Prostate gland (tissue), 2 donors: ENCODE measurements at places on chromosomes 3 and 15. TPM values are rescaled to one million over a fixed set of nuclear protein-coding genes. Genes with fewer than 3 reads are reported as not detected.

Gene KLF15
- total RNA-seq = 72.6 TPM

GRCh38 chr3:188236271-188236670, 82.3 kb downstream of the LPP start:
- DNase-seq = no peak

Gene TICRR
- 4.1 TPM for total RNA-seq

- no peak for DNase-seq
Observed at GRCh38 chr3:192986379-192986778, 68.7 kb upstream of the MB21D2 start.

DNA sequence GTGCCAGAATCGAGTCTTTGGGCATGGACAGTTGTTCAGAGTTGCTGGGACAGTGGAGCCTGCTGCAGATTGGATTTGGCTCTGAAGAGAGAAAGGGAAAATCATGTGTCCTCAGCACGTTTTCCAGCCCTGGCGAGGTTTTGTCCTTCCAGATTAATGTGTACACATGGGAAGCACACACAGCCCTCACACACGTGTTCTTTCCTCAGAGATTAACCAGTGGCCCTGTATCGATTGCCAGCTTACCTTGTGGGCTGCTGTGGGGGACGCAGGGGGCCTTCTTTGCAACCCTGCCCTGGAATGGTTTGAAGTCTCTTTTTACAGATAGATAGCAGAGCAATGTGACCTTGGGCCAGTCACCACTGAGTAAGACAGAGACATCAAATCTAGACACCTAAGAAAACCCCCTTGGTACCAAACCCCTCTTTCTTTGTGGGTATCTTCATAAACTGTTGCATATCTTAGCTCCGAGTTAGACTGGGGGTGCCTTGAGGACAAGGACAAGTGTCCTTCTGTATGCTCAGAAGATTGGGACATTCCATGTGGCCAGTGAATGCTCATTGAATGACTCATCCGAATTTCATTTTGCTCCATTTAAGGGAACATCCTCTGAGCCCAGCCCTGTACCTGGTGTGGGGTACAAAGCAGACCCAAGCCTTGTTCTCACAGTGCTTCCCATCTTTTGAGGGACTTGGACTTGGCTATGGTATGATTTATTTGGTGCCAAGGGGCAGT, 48.0 kb downstream of the SMAD6 start:
- no peak for DNase-seq

DNA sequence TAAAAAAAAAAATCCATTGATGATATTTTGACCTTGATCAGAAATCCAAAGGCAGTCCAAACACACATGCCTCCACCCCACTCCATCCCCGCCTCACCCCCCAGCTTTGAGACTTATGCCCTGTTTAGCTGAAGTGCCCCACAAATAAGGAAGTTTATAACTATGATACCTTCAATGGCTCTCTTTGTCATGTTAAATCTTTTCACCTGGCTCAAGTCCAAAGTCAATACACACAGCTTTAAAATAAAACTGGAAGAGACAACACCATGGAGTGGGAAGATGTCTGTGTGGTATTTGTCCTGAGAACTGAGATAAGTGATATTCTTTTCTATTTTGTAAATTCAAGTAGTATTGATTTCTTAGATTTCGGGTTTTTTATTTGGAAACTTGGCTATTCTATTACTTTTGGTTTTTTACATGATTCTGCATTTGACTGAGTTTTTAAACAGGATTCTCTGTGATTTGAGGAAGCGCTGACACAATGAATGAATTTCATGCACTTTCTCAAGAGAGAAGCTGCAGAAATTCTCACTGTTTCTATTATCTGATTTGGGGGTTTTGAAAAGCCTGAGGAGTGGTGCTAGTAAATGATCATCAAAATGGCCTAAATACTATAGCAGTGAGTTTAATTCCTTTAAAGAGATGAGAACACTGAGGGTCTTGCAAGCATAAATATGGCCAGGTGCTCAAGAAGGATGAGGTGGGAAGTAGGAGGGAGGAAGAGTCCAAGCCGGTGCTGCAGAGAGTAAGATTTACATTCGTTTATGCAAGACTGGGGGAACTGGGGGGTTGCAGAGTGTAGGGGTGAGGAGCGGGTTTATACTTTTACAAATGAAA, 5.2 kb downstream of the FOXB1 start:
- DNase-seq = no peak

Gene RFC4
- total RNA-seq = 17.3 TPM

GRCh38 chr15:78878356-78878755, 5.7 kb downstream of the MORF4L1 start:
- DNase-seq = no peak

DNA sequence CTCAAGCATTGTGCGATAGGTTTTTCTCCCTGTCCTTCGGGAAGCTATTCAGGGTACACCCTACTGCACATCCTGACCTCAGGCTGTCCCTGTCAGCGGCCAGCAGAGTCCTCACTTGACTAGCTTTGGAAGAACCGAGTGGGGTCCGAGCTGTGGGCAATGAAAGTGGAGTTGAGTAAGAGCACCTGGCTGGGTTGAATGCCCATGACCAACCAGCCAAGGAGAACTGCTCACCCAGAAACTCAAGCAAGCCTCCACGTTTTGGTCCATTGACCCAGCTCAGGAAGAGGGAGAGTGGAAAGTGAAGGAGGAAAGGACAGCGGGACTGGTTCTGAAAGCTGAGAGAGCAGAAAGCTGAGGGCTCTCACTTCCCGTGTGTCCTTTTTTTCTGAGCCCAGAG, 36.0 kb upstream of the HDGFL3 start:
- DNase-seq = no peak

DNA sequence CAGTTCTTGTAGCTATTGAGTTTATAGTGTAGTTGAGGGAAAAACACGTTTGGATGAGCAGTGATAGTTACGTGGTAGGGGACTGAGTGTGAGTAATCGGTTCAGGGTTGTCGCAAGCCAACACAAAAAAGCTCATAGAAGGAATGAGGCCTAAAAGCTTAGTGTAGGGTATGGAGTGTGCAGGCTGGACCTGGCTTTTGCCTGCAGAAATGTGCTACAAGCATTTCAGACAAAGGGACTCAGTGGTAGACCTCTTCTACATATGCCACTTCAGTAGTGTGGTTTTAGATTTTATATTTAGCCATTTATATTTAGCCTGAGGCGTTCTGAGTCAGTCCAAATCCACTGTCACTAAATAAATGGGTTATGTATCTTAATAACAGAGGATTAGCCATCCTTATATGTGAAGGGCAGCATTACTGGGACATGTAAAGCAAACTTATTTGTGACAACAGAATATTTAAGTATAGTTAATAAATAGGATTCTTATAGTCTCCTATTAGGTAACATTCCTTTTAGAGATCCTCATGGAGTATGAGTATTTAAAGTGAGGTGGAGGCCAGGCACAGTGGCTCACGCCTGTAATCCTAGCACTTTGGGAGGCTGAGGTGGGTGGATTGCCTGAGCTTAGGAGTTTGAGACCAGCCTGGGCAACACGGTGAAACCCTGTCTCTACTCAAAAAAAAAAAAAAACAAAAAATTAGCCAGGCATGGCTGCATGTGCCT, 21.8 kb downstream of the ATP2C1 start:
- DNase-seq = no peak

Gene TMF1
- 29.1 TPM for total RNA-seq

Gene ALCAM
- 32.2 TPM for total RNA-seq

DNA sequence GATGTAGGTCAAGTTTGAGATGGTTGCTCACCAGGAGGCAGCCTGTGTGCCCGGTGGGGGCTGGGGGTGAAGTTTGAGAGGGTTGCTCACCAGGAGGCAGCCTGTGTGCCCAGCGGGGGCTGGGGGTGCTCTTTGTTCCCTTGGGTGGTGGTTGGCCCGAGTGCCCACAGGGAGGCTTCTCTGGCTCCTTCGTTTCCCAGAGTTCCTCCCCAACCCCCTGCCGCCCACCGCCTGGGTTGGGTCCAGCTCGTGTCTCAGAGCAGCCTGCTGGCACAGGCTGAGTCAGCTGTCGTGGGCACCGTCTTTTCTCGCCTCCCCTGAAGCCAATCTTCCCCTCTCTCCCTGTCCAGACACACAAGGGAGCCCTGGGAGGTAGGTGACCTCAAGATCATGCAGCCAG, 3.1 kb downstream of the APBA2 start:
- DNase-seq = no peak

Gene ZMYND10
- total RNA-seq = 1.6 TPM

DNA sequence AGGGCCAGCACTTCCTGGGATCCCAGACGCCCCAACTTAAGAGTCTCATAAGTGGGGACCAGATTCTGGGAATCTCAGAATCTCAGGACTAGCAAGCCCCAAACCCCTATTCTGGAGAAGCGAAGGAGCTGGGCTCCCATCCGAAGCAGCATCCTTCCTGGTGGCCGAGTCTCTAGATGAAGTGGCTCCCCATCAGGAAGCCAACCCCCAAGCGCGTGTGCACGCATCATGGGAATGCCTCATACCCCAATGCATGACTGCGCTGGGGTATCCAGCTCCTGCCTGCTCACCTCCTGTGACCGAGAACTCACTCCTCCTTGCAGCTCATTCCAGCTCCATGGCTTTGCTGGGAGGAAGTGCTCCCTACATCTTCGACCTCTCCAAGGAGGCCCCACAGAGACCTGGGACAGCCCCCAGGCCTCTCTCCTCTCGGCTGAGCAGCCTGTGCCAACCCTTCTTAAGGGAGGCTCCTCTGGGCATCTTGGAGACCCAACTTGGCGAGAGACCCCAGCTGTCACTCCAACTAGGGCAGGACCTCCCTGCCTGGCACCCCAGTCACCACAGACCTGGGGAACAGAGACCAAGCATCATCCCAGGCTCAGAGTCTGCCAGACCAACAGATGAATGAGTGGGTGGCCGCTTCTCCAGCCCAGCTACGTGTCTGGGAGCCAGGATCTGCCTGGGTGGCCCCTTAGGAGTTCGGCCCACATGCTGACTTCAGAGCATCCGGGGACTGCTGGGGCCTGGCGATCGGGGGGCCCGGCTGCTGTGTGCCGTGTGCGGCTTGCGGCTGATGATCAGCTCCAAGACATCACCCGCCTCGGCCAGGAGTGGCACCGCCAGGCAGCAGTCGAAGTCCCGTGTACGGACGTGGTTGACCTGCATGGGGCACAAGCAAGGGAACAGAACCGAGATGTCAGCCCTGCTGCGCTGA, 46.9 kb downstream of the GRIP2 start:
- DNase-seq = no peak

Gene CLDN16
- total RNA-seq = not detected

Gene AEN
- total RNA-seq = 30.4 TPM

DNA sequence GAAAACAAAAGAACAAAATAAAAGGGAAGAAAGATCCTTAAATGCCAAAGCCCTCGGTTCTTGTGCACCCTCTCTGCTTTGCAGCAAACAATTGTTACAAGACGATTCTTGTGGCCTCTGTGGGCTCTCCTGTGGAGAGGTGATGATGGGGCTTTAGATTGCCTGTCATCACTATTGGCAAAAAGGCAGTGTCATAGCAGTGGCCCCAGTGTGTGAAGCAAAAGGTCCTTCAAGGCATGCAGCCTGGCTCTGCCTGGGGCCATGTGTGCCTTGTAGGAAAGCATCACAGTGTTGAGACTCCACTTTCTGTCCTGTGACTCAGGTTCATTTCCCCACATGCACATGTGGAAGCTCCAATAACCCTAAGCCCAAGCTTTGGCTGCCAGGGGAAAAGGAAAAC, 43.7 kb downstream of the POC1A start:
- DNase-seq = no peak

- no peak for DNase-seq
Observed at GRCh38 chr3:32626631-32627030, 56.0 kb upstream of the DYNC1LI1 start.

GRCh38 chr3:111238885-111239284, 167.3 kb downstream of the NECTIN3 start:
- no peak for DNase-seq

DNA sequence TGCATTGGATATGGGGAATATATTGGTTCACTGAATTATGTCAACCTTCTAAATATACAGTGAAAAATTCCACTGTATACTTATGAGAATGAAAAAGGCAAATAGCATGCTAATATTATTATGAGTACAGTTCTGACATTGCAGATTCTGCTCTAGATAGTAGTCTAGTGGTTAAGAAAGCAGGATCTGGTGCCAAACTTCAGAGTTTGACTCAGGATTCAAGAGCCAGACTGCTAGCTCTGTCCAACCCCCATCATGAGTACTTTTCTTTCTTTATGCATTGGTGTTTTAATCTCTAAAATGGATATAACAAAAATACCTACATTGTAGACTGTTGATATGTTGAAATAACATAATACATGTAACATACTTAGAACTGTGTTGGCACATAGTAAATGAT, 57.3 kb upstream of the PLSCR4 start:
- no peak for DNase-seq

DNA sequence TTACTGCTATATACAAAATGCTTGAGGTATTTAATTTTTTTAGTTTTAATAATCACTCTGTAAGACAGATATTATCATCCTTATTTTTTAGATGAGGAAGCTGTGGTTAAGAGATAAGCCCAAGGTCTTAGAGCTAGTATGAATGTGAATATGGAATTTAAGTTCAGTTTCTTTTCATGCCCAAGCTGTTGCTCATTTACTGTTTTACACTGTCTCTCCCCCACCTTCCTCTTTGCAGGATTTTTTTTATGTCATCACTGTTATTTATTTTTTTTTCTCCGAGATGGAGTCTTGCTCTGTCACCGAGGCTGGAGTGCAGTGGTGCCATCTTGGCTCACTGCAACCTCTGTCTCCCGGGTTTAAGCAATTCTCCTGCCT, 22.5 kb downstream of the MAP2K5 start:
- DNase-seq = no peak

Gene GNAT1
- not detected for total RNA-seq

DNA sequence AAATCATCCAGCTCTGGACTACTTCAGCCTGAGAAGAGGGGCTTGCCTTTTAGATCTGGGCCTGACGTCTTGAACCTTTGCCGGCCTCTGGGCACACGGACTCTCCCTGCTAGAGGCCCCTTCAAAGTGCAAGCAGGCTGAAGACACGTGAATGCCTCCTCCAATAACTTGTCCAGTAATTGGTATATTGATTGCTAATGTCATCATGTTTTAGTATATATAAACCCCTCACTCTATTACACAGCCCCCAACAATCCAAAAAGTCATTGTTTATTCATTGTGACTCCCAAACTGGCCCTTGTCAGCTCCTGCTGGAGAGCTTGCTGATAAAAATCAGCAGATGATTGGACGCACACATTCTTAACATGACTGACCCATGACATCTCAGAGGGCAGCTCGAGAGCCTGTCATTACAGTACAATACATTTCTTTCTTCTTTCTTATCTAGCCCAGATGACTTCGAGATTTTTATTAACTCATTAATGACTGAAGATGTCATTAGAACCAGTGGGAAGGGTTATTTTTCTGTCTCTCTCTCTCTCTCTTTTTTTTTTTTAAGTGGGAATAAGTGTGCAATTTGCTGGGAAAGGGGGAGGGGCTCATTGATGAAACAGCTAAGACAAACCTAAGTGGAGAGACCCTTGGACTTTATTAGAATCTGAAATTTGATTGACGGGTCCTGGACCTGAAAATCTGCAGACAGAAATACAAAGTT, 65.5 kb upstream of the NR2F2 start:
- no peak for DNase-seq

- peak; percentile 53 for DNase-seq
Observed at GRCh38 chr3:139427283-139428060, 38.0 kb upstream of the COPB2 start.

Gene FXR1
- 114 TPM for total RNA-seq

Gene SLC9A9
- 31.0 TPM for total RNA-seq

- DNase-seq = no peak
Observed at GRCh38 chr15:48628832-48629231, 16.7 kb downstream of the FBN1 start.

Gene CHD2
- 137 TPM for total RNA-seq
